ENCODE measurements at places on chromosomes 5 and 9.

DNA sequence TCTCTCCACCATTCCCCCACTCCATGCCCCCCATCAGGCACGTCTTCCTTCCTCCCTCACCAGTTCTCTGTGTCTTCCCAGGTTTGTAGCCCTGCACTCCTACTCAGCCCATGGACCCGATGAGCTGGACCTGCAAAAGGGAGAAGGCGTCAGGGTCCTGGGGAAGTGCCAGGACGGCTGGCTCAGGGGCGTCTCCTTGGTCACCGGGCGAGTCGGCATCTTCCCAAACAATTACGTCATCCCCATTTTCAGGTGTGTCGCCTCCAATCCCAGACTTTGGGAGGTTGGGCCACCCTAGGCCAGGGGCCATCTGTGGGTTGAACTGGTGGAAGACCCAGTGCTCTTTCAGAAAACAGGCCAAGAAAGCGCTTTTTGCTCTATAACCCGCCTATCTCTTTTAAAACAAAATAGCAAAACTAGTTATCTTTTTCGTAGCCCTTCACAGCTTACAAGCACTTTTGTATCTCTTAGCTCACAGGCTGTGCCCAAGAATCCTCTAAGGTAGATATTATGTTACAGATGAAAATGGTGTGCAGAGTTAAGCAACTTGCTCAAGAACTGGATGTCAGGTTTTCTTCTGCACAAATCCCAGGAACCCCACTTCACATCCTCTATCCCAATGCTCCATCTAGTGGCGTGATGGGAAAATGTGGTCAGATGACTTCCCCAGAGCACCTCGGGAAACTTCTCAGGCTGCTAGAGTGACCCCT lies 56.2 kb downstream of the PLAC8L1 start:
- no peak overlapping the region for H3K27ac ChIP-seq
- no peak for DNase-seq
- H3K36me3 ChIP-seq = no peaks in the 10 kb centered on the region
- no peak overlapping the region for H3K4me3 ChIP-seq
- H3K27me3 ChIP-seq = peaks cover 10% of the 10 kb centered on the region

DNA sequence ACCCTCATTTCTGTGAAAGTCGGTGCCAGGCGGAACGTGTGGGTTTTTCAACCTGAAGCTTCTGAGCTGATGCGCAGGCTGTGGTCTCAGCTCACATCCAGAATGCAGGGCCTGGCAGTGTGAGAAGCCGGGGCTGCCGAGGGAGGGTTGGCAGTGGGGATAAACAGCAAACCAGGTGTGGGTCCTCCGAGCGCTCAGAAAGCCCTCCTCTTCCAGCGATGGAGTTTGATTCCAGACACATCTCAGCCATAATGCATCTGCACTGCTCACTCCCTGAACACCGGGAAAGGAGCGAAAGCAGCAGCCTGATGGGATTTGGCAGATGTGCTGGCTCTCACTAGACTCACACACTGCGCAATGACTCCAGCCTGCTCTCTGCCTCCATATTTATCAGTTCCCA lies 280.1 kb downstream of the HSPA4 start:
- no peak for DNase-seq
- no peaks in the 10 kb centered on the region for H3K27me3 ChIP-seq
- no peak overlapping the region for H3K4me3 ChIP-seq
- no peak overlapping the region for H3K27ac ChIP-seq
- H3K4me1 ChIP-seq = peaks cover 4% of the 10 kb centered on the region
- no peaks in the 10 kb centered on the region for H3K36me3 ChIP-seq

- peaks cover 16% of the 10 kb centered on the region for H3K27me3 ChIP-seq
- DNase-seq = no peak
- H3K4me3 ChIP-seq = no peak overlapping the region
- peaks cover 4% of the 10 kb centered on the region for H3K4me1 ChIP-seq
- H3K36me3 ChIP-seq = no peaks in the 10 kb centered on the region
- H3K27ac ChIP-seq = no peak overlapping the region
Measured at GRCh38 chr5:60811105-60811504, 33.0 kb downstream of the ELOVL7 start.

- no peaks in the 10 kb centered on the region for H3K4me1 ChIP-seq
- no peaks in the 10 kb centered on the region for H3K36me3 ChIP-seq
- H3K27me3 ChIP-seq = no peaks in the 10 kb centered on the region
- no peak overlapping the region for H3K4me3 ChIP-seq
- no peak overlapping the region for H3K27ac ChIP-seq
Measured at GRCh38 chr9:35559792-35560530, 45.1 kb upstream of the TESK1 start.

Measured in activated T-helper 2 cell treated with anti-CD3 and anti-CD28 coated beads, Interferon-gamma antibody, Interleukin-2, Interleukin-4, amounts not matched to agents 10 μg/mL and 5 μg/mL and 100 μg/mL, durations not matched to agents 14 hours and 24 hours and 36 hours (primary cell).